GM23338 (cell line): ENCODE measurements at places on chromosomes 1 and 21. TPM values are rescaled to one million over a fixed set of nuclear protein-coding genes. Genes with fewer than 3 reads are reported as not detected.

DNA sequence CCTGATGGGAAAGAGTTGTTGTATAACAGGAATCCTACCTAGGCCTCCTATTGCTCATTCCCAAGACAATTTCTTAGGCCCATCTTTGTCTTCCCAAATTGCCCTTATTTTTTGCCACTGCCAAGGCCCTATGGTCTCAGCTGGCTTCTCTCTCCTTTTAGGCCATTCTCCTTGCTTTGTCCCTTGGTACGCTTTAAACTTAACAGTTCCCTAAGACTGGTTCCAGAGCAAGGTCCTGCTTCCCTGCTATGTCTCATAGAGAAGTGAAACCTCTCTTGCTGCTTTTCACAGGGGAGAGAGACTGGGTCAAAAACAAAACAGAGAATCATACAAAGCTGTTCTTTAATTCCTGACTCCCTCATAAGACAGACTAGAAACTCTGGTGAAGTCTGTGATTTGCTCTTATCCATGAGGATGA lies 77.1 kb downstream of the XCL2 start:
- DNase-seq: no peak

GRCh38 chr1:5968161-5968736 lies 24.0 kb downstream of the NPHP4 start:
- DNase-seq: no peak

GRCh38 chr1:230206207-230206606 lies 139.2 kb downstream of the GALNT2 start:
- no peak for DNase-seq

- no peak for DNase-seq
Measured at GRCh38 chr1:91613595-91613994, 112.9 kb downstream of the CDC7 start.

GRCh38 chr1:213281640-213282301 lies 230.7 kb downstream of the RPS6KC1 start:
- peak; percentile 41 for DNase-seq

GRCh38 chr1:11704691-11705475 lies 13.4 kb downstream of the DRAXIN start:
- DNase-seq: no peak

GRCh38 chr1:119226913-119227312 lies 86.5 kb upstream of the WARS2 start:
- no peak for DNase-seq

DNA sequence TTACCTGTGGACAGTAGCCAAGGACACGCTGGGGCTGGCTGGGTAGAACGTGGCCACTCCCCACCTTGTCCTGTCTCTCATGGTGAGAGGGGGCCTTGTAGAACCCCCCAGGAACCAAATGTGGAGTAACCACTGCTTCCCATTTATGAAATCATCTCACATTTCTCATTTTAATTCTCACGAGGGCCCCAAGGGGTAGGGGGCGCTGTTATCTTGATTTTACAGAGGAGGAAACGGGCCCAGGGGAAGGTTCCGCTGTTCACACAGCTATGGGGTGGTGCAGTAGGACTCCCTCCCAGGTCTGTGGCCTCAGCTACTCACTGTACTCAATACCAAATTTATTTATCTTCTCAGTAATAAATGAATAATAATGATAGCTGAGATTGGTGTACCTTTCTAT lies 5.5 kb downstream of the SMPDL3B start:
- peak; percentile 85 for DNase-seq

DNA sequence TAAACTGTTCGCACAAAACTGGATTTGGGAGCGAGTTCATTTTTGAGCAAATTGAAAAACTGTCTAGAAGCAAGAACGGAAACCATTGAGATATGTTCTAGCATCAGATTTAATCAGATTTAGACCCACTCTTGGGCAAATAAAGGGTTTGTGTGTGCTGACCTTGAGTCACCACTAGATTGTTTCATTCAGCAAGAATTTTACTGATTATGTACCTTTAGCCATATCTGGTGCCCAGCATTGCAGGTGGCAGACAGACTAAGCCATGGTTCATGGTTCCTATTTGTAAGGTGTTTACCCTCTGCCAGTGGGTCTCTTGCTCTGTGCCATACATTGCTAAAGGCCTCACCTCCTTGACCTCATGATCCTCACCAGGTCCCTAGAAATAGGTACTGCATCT lies 1.4 kb downstream of the NUDC start:
- DNase-seq: no peak

DNA sequence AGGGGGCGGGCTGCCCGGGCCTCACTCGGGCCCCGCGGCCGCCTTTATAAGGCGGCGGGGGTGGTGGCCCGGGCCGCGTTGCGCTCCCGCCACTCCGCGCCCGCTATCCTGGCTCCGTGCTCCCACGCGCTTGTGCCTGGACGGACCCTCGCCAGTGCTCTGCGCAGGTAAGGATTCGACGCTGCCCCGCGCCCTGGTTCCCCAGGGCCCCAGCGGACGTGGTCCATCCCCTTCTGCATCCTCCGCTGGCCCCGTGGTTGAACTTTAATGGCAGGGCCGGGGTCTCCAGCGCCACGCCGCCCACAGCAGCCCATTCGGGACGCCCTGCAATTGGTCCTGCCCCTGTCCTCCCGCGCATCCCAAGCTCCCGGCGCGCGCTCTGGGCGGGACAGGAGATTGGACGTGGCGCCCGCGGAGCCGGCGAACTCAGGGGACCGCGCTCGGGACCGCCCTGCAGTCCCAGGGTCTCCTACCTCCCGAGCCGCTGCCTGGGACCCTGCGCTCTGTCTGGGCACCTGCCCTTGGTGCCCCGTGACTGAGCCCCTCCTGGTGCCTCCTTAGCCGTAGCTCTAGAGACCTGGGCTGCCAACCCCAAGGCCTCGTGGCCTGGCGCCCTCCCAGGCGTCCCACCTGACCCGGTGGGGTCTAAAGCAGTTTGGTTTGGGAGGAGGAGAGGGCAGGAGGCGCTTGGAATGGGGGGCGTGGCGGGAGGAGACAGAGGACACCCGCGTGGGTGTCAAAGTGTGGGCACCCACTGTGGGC lies at the start of gene ALPL:
Gene ALPL (plus strand): TSS at position 73 of the 762 bp plus-strand sequence. CDS start 44,659 bp downstream, outside the sequence.
- peak; percentile 64 for DNase-seq

DNA sequence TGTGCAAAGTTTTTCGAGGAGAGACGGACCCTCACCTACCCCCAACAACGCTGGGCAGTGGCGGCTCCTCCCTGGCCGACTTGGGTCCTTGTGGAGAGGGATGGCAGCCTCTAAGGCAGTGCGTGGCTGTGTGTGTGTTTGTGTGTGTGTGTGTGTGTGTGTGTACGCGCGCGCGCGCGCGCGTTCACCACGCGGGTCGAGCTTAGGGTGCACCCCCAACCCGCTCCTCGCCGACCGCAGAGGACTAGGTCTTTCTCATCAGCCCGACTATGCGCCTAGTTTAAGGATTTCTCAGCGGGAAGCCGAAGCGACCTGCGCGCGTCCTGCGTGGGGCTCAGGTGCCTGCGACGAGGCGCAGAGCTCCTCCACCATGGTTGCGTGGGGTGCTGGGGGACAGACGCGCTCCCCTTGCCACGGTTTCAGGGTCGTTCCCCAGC lies 940 bp downstream of the SOX13 start:
- no peak for DNase-seq

DNA sequence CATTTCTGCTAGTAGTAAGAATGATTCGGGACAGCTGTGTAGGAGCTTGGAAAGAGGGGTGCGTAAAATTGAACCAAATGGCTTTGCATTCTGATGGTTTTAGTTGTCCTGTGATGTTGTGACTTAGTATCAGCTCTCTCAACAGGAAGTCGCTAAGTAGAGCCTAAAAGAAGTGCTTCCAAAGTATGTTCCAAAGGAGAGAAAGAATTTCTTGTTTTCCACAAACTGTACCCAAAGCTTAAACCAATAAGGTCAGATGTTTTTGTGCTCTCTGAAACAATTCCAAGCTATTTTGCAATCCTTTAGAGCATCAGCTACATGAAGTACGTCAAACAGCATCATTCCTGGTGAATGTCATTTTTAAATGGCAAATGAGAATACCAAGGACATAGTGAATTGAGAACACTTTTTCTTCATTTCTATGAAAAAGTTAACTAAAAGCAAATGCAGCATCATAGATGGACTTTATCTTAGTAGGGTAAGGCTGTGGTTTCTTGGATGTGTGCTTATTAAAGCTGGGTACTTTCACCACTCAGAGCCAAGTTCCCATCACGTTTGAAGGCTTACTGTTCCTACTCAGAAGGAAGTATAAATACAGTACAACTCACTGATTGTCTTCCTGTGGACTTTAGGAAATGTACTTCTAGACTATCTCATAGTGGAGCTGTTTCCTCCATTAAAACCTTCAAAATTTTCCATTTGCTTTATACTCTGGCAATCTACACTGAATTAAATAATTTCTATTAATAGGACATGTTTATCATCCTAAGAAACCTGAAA lies 148.6 kb downstream of the C1orf21 start:
- DNase-seq: no peak

- peak; percentile 98 for DNase-seq
Measured at GRCh38 chr1:156421062-156421938, 52.3 kb downstream of the RHBG start.

DNA sequence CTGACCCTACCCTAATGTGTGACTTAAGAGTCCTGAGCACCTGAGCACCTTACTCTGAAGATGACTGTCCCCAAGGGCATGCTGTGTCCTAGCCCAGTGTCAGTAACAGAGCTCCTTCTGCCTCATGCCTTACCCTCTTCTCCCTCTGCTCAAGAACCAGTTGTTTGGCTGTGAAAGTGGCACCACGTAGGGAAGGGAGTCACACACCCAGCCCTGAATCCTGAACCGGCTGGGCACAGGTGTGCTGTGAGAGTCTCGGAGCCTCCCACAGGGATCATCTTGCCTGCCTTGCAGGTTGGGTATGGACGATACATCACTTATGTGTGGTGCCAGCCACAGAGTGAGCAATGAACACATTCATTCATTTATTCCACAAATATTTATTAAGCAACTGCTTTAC lies 220.6 kb downstream of the DYRK1A start:
- DNase-seq: no peak

DNA sequence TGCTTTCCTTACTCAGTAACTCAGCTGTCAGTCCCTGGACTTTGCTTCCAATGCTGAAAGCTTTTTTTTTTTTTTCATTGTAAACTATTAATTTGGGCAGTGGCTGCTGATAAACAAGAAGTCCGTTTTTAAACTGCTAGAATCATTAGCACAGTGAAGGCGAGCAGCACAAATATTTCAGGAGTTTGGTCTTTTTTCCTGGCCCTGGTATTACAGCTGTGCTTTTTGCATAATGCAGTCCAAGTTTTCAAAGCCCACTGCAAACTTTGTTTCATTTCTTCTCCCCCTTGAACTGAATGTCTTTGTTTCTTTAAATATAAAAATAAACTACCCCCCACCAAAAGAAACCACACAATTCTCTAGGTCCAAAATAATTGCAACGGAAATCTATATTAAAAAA lies 6.6 kb downstream of the GLIS1 start:
- DNase-seq: no peak

DNA sequence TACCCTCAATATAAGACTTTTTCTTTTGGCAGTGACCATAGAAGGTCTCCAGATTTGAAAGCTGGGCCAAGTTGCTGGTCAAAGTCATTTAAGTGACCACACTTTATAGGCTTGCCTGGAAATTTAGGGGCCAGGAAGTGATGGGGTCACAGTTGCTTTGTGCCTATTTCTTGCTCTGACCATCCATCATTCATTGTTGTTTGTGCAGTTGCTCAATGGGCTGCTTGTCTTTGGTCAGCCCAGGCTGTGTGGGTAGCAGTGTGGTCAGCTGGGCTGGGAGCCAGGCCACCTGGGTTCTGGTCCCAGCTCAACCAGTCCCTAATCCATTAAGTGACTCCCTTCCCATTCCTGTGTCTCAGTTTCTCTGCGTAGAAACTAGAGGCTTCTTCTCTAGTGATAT lies 2.1 kb upstream of the OTUD7B start:
- DNase-seq: no peak

DNA sequence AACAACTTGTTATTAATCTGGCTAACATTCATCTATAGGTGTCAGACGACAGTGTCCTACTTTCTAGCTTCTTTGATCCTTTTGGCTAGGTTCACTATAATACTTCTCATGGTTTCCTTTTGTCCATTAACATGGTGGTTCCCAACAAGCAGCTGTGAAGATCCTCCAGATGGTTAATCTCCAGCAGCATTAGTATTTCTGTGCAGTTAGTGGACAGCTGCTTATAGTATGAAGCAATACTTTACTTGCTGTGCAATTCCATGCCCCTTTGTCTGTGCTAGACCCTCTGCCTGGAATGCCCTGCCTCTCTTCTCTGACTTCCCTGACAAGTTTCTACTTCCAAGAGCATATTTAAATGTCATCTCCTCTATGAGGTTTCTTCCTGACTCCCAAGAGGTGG lies 41.7 kb upstream of the ARHGAP29 start:
- DNase-seq: no peak

GRCh38 chr1:8397511-8397910 lies 79.6 kb downstream of the SLC45A1 start:
- DNase-seq: no peak

- DNase-seq: no peak
Measured at GRCh38 chr1:52792036-52792435, 50.5 kb upstream of the ZYG11A start.

DNA sequence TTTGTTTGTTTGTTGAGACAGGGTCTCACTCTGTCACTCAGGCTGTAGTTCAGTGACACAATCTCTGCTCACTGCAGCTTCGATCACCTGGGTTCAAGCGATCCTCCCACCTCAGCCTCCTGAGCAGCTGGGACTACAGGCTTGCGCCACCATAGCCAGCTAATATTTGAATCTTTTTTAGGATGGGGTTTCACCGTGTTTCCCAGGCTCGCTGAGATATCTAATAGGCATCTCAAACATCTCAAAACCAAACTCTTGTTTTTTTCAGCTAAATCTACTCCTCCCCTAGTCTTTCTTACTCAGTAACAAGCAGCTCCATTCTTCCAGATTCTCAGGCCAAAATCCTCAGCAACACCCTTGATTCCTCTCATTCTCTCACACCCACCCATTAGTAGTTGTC lies 22.0 kb upstream of the SRRM1 start:
- DNase-seq: no peak

DNA sequence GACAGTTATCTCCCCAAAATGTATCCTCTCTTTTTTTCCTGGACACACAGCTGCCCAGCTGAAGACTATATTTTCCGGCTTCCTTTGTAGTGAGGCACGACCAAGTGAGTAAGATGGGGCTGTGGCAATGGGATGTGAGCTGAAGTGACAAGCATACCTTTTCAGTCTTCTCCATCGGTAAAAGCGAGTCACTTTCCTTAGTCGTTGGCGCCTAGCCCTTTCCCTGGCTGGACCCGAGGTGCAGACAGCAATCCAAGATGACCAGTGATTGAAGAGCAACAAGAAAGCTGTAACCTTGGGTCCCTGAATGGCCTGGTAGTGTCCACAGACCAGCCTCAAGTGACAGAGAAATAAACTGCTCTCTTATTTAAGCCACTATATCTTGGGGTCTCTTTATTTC lies 155.2 kb downstream of the NR5A2 start:
- DNase-seq: no peak

Gene CNTN2
- 2.2 TPM in 2 replicates for total RNA-seq

Gene PDPN
- total RNA-seq: 67.3 and 77.2 TPM in 2 replicates

Gene CASQ1
- 1.2 and 2.8 TPM in 2 replicates for total RNA-seq

Gene CYP4X1
- 2.2 and 3.6 TPM in 2 replicates for total RNA-seq

Gene CAPN8
- not detected in 2 replicates for total RNA-seq

Gene CHIT1
- total RNA-seq: 0.07 TPM in 1 of 2 replicates, not detected in the other

Gene COL8A2
- 4.9 and 5.0 TPM in 2 replicates for total RNA-seq

Gene FOXD2
- total RNA-seq: 0.28 TPM in 1 of 2 replicates, not detected in the other

Gene LCE3E
- total RNA-seq: not detected in 2 replicates
